ENCODE measurements at places on chromosomes 5 and 9. TPM values are rescaled to one million over a fixed set of nuclear protein-coding genes. Genes with fewer than 3 reads are reported as not detected.

GRCh38 chr5:112154940-112155686, 264.0 kb downstream of the EPB41L4A start:
- peaks cover 2% of the 10 kb centered on the region for H3K36me3 ChIP-seq
- no peak for DNase-seq
- H3K27me3 ChIP-seq: peaks cover 1% of the 10 kb centered on the region
- H3K27ac ChIP-seq: no peak overlapping the region
- H3K4me3 ChIP-seq: no peak overlapping the region

- H3K27me3 ChIP-seq: peaks cover 40% of the 10 kb centered on the region
- peak overlapping the region; percentile 63 for H3K4me3 ChIP-seq
- H3K27ac ChIP-seq: no peak overlapping the region
- DNase-seq: no peak
Observed at GRCh38 chr9:130433168-130433946, 11.4 kb upstream of the ASS1 start.

The GLRA1 gene
- not detected for total RNA-seq

GRCh38 chr5:7363067-7363677, 32.8 kb upstream of the ADCY2 start:
- H3K27ac ChIP-seq: no peak overlapping the region
- H3K27me3 ChIP-seq: peaks cover 9% of the 10 kb centered on the region
- peaks cover 2% of the 10 kb centered on the region for H3K36me3 ChIP-seq
- no peaks in the 10 kb centered on the region for H3K4me1 ChIP-seq
- no peak for DNase-seq

The LOX gene
- total RNA-seq: 0.65 TPM

DNA sequence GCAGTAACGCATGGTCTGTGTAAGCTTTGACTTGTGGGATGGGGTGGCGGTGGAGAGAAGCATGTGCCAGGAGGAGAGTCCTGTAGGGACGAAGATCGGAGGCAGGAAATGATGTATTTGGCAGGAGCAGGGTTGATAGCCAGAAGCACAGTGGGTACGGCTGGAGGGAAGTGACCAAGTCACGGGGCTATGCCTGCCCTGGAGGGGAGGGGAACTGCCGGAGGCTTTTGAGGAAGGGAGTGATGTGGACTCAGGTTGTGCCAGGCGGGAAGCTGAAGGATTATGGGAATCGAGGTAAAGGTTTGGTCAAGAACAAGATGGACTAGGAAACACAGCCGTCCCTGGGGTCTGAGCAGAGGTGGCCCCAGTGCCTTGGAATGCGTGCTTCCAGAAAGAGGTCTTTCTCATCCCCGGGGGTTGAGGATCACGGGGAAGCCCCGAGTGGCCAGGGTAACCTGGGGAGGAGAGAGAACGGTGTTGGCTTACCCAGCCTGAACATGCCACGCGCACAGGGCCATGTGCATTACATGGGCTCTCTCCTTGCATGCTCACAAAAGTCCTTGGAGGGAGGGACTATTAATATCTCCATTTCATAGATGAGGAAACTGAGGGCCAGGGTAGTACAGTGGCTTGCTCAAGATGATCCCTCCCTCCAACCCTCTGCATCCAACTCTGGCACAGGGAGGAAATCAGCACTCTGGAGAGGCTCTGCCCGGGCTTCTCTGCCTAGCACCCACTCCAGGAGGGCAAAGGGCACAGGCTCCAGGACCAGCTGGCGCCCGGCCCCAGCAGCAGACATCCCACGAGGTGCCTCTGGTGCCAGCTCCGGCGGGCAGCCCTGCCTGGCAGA, 253.8 kb downstream of the PBX3 start:
- no peak for DNase-seq
- no peak overlapping the region for H3K27ac ChIP-seq
- no peak overlapping the region for H3K4me3 ChIP-seq

GRCh38 chr5:67141644-67142043, 55.0 kb downstream of the CD180 start:
- peak overlapping the region; percentile 32 for H3K27ac ChIP-seq
- no peak for DNase-seq
- H3K4me3 ChIP-seq: no peak overlapping the region
- H3K4me1 ChIP-seq: peaks cover 4% of the 10 kb centered on the region
- no peaks in the 10 kb centered on the region for H3K27me3 ChIP-seq
- peaks cover 16% of the 10 kb centered on the region for H3K36me3 ChIP-seq

All from T-helper 17 cell (primary cell).